Neural crest cell (in vitro differentiated cells): ENCODE measurements at places on chromosomes 16 and 17. TPM values are rescaled to one million over a fixed set of nuclear protein-coding genes. Genes with fewer than 3 reads are reported as not detected.

The GP1BA gene
- not detected in 2 replicates for total RNA-seq

The SDR42E1 gene
- total RNA-seq = not detected in 2 replicates

The ANKS4B gene
- total RNA-seq = not detected in 2 replicates

The CORO7 gene
- 43.2 and 45.4 TPM in 2 replicates for total RNA-seq

The DNASE1L2 gene
- total RNA-seq = 1.6 and 2.6 TPM in 2 replicates
